ENCODE measurements at places on chromosomes 11 and 22.

DNA sequence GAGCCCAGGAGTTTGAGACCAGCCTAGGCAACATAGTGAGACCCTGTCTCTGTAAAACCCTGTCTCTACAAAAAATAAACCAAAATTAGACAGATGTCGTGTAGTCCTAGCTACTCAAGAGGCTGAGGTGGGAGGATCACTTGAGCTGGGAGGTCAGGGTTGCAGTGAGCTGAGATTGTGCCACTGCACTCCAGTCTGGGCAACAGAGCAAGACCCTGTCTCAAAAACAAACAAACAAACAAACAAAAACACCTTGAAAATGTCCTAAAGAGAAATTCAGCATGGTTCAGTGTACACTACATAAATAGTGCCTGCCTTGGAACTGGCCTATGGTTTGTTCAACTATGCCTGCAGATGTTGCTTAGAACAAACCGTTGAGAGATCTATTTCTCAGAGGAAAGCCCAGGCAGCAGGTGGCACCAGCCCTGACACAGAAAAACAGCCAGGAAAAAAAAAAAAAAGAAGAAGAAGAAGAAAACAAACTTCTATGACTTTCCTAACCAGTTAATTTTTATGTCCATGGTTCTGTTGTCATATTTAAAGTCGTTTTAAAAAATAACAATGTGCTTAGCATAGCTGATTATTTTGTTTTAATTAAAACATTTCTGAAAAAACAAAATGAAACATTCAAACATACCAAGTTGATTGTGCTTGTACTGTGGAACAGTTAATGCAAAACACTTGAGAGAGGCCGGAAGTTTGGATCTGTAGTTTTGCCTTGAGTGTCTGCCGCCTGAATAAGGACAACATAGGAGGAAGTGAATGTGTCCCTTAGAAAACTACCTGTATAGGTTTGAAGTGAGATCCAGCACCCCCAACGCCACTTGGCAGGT is 5.4 kb downstream of the KREMEN1 start:
- DNase-seq, result no peak

DNA sequence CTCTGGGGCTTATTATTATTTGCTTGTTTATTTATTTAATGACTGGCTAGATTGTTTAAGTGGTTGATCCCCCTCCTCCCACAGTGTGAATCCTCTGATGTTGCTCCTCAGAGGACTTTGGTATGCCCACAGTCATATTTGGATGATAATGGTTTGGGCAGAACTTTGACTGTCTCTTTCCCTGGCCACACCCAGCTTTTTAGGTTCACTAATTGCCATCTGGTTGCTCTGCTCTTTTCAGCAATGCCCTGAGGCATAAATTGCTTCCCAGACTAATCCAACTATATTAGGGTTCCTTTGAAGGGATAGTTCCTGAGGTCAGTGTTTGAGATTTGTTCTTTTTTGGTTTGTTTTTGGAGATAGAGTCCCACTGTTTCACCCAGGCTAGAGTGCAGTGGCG is 99.3 kb upstream of the RRM1 start:
- no peak for DNase-seq

DNA sequence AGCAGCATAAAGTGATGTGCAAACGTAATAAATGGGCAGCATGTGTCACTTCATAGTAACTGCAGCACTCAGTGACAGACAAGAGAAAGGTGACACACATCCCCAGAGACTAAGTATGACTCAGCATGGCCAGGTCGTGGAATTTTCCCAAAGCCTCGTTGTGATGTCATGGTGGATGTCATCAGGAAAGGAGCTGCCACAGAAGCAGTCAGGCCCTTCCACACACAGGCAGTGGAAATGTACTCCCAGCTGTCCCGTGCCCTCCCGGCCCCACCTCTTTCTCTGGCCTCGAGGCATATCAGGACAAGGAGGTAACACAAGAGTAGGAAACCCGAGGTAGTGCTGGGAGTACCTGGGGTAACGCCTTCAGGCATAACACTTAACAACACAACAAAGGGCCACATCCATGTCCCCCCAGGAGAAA is 8.1 kb downstream of the PC start:
- DNase-seq, result peak; percentile 41

- no peak for DNase-seq
Observed at GRCh38 chr11:95697614-95698408, 91.8 kb downstream of the FAM76B start.

DNA sequence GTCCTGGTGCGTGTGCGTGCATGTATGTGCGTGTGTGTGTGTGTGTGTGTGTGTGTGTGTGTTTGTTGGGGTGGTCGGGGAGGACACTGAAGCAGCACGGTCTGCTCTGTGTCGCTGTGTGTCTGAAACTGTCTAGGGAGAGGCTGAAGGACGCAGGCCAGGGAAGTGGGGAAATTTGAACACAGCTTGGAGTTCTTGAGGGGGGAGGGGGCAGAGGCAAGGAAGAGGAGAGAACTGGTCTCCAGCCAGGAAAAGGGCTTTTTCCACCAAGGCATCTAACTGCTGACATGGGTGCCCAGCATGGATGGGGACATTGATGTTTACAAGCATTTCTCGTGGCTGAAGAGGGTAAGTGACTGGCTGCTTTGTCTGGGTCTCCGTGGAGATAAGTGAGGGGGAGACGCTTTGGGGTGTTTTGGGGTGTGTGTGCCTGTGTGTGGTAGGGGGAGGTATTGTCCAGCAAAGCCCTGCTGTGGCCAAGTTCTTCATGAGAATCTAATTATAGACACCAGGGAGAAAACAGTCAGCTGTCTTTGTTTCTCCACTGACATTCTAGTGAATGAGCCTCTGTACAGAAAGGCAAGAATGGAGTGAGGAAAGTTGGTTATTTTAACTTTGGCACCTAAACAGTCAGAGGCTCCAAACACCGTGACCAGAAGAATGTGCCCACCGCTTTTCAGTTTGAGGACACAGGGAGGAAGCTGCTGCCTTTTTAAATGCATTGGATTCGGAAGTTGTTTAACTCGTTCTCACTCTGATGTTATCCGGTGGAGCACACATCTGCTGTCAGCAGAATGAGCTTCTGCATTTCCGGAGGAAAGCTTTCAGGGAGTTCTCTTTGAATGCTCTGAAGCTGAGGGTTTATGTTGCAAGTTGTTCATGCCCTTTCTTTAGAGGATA is 63.7 kb downstream of the PPFIBP2 start:
- no peak for DNase-seq

GRCh38 chr11:76062733-76063132 is 143.6 kb downstream of the WNT11 start:
- no peak for DNase-seq

GRCh38 chr22:37302674-37303555 is 20.6 kb downstream of the CYTH4 start:
- DNase-seq, result no peak

- DNase-seq, result no peak
Observed at GRCh38 chr22:36191106-36191836, 10.3 kb downstream of the APOL4 start.

GRCh38 chr11:19895776-19896175 is 183.1 kb downstream of the NAV2 start:
- no peak for DNase-seq

GRCh38 chr11:56817661-56818060 is 69.2 kb upstream of the OR9G4 start:
- DNase-seq, result no peak

DNA sequence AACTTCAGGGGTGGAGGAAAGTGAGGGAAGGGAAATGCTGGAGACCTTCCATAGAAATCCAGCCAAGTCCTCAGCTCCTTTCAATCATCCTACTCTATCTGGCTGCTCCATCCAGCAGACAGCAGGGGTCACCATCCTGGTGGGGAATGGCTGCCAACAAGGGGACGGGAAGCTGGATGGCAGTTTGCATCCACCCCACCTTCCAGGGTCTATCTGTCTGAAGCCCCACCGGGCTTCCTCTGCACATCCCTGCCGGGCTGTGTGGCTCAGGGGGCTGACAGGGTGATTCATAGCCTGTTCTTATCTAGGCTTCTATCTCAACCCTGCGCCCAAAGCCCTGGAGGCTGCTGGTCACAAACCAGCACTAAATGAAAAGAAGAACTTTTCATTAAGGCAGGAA is 1.1 kb downstream of the SYTL2 start:
- no peak for DNase-seq

DNA sequence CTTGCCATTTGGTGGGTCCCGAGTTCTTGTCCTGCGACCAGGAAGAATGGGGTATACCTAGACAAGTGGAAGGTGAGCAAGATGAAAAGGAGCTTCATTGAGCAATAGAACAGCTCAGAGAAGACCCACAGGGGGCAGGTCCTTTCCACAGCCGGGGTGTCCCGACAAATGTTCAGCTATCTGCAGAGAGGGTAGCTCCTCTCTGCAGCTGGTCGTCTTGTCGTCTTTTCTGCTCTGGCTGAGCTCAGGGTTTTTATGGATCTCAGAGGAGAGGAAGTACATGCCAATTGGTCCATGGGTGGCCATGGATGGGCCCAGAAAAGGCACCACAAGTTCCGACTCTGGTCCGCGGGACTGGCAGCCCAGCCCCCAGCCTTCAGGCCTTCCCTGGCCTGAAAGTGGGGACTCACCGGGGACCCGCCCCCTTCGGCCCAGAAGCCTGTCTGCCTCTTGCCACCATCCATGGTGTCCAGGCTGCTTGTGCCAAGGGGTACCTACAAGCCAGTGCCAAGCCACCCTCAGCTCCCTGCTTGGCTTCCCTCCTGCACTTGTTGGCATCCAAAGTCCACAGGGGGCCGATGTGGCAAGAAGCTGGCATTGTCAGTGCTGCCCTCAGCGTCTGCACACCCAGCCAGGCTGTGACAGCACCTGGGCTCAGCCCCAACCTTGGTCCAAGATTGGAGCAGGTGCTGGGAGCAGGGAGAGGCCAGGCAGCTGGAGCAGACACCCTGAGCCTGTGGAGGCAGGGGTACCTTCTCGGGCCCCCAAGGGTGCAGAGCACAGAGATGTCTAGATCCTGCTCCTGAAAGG is 438.9 kb downstream of the TBC1D22A start:
- DNase-seq, result no peak

- DNase-seq, result no peak
Observed at GRCh38 chr11:74866557-74866956, 82.3 kb downstream of the XRRA1 start.

DNA sequence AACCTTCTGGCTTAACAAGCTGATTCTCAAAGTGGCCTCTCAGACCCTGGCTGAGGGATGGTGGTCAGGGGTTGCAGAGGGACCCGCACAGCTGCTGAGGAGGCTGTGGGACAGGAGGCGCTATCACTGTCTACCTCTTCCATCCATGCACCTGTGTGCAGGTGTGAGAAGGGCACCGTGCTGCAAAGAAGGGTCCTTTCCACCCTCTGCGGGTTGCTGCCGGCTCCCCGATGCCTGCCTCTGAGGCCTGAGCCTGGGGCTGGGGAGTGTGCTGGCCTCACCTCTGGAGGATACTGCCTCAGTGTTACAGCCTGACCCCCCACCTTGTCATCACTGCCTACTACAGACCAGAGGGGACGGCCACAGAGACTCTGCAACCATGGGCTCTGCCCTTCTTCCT is 66.1 kb upstream of the B3GAT1 start:
- no peak for DNase-seq

Data from cerebellar nuclear complex (tissue), 1 donor.